NCI-H345 (cell line): ENCODE measurements at places on chromosomes 5 and 9.

- DNase-seq, result no peak
Measured at GRCh38 chr5:158126442-158127405, 267.8 kb upstream of the CLINT1 start.

DNA sequence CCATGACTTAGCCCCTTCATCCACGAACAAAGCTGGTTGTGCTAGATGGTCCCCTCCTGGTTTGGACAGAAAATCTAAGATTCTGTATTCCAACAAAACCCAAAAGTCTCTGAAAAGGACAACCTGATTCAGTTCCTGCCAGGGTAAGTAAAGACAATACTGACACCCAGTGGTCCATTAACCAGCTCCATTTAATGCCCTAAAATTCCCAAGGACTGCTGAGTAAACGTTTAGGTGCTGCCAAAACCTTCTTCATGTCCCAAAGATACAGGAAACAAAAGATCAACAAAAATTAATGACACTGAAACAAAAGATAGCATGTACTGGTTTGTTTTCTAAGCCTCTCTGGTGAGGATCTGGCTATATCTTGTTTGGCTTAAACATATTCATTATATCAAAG is 25.3 kb upstream of the PPP1R2B start:
- DNase-seq, result peak; percentile 15

DNA sequence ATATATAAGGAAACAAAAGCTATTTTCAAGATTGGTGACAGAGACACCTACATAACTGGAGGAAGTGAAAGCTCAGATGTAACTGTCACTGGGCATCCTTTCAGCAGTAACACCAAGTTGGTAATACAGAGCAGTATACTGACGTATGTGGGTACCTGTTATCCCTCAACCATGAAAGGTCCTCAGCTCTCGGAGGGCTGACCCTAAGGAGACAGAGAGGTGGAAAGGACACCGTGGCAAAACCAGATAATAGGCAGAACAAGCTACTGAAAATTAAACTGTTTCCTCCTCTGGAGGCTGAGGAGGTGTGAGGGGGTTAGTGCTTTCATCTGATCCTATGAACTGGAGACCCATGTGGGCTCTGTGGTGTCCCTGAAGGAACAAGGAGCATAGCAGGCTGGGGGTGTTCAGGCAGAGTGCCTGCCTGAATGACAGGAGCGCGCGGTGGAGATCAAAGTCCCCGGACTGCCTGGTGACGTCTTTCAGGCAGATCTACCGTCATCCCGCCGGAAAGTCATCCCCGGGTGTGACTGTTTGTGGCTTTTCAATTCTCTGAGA is 130.2 kb upstream of the FSTL4 start:
- no peak for DNase-seq

DNA sequence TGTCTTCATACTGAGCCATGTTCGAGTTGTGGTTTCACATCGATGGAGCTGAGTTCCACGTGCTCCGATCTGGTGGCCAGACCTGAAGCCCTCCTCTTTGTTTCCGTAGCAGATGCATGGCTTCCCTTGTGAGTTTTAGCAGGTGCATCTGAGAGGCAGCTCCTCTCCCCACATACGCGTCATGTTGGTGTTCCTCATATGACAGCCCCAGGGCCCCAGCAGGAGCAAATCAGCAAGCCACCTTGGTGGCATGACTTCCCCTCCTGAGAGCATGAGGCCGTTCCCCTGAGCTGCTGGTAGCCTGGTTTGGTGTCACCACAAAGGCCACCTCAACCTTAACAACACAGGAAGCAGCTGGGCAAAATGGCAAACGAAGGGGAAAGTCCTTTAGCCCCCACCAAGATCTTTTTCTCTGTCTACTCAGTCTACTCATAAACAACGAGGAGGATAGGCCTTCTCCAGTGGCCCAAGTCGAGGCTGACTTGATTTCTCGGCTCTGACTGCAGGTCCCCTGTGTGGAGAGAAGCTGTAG is 5.9 kb downstream of the CYFIP2 start:
- DNase-seq, result no peak

GRCh38 chr9:36116593-36116992 is 19.9 kb upstream of the GLIPR2 start:
- DNase-seq, result no peak

GRCh38 chr5:175460126-175460525 is 16.1 kb upstream of the DRD1 start:
- peak; percentile 46 for DNase-seq

DNA sequence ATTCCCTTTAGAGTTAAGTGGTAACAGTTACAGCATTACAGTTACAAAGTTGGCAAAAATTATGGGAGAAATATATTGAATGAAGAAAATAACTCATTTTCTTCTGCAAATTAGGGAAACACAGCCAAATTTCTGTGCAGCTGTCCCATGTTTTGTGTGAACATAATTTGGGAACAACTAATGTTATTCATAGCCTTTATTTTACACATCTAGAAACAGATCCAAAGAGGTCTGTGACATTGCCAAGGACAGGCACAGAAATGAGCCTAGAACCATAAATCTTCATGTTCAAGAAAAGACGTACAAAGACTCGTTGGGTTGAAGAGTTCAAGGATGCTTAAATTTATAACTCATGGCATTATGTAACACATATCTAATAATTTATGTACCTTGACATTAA is 114.1 kb upstream of the TXNDC8 start:
- no peak for DNase-seq

GRCh38 chr9:12698266-12698665 is 5.1 kb downstream of the TYRP1 start:
- DNase-seq, result no peak

- DNase-seq, result no peak
Measured at GRCh38 chr9:132049900-132050299, 29.8 kb downstream of the MED27 start.

- no peak for DNase-seq
Measured at GRCh38 chr5:51685419-51685818, 302.2 kb downstream of the ISL1 start.

DNA sequence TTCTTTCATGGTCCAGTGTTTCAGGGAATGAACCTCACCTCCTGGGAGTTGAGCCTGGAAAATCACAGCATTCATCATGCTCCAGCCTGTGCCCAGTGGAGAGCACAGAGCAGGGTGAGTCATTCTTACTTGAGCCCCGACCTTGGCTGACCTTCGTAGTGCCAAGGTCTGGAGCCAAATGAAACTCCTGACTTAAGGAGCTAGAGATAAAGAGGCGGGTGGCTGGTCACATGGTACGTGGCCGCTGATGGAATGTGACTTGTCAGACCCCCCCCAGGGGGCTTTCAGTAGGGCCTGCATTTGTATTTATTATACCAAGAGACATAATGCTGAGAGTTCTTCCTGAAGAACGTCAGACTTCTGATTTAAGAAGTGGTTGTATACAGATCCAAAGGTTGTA is 15.0 kb upstream of the PIP5K1B start:
- DNase-seq, result no peak

- no peak for DNase-seq
Measured at GRCh38 chr9:5195463-5195862, 10.0 kb upstream of the INSL6 start.

DNA sequence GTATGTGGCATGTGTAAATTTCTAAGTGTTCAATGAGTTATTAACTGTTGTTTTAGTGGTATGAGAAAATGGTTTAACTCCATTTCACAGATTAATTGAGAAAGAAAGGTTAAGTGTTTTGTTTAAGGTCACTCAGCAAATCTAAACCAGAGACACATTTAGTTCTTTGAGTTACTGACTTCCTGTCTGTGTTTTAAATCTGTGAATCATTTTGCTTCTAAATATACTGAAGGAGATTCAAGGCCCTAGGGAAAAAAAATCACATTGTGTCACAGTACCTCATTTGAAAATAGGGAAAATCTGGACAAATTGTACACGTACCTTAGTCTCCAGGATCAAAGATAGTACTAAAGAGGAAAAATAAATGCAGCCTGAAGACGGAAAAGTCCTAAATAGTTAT is 368.2 kb downstream of the TMEM161B start:
- no peak for DNase-seq

DNA sequence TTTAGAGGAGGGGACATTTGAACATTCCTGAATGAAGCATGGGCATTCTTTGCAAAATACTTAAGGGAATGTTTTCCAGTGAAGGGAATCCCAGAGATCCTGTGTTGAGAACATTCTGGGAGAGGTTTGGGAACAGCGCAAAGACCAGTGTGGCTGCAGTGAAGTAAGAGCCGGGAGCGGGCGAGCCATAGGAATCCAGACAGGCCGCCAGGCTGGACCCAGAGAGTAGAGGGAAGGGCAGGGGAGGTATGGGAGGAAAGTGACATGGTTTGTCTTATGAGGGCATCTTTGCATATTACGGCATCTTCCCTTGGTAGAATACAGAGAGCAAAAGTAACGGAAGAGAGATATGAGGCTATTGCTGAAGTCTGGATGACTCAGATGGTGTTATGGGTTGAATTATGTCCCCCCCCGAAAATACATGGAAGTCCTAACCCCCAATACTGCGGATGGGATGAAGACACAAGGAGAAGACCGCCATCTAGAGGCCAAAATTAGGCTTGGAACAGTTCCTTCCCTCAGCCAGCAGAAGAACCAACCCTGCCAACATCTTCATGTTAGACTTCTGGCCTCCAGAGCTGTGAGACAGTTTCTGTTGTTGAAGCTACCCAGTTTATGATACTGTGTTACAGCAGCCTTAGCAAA is 268.2 kb downstream of the MAST4 start:
- DNase-seq, result no peak

DNA sequence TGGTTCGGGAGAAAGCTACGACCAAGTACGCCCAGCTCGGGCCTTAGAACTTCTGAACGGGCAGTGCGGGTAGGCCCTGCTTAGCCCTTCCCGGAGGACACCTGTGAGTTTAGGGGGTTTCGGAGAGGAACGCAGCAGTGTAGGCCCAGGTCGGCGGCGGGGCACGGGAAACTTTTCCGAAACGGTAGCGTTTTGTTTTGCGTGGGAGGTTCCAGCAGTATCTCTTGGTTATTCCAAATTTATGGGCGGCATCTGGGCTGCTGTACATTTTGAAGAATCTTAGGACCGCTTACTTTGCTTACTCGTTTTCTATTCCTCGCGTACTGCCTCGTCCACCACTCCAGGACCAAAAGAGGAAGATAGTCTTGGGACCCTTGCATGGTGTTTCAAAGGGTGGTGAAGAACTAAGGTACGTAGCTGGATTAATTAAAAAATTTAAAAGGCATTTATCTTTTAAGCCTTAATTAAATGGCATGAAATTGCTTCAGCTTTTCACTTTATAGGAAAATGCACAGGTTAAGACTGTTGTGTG is 492 bp downstream of the TENT2 start:
- no peak for DNase-seq

DNA sequence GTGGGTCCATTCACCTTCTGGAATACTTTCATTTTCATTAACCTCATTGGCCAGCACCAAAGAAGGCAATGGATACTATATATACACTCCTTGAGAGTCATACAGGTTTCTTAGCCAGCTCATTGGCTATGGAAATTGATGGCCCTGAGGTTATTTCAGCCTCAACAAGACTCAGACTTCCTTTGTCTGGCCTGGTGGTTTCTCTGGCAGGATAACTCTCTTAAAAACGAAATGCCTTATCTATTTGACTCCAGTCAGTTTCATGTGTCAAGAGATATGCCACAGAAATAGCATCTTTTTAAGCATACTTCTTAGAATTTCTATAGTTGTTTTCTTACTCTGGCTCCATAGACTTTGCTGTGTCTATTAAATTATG is 28.9 kb downstream of the CDH9 start:
- no peak for DNase-seq

DNA sequence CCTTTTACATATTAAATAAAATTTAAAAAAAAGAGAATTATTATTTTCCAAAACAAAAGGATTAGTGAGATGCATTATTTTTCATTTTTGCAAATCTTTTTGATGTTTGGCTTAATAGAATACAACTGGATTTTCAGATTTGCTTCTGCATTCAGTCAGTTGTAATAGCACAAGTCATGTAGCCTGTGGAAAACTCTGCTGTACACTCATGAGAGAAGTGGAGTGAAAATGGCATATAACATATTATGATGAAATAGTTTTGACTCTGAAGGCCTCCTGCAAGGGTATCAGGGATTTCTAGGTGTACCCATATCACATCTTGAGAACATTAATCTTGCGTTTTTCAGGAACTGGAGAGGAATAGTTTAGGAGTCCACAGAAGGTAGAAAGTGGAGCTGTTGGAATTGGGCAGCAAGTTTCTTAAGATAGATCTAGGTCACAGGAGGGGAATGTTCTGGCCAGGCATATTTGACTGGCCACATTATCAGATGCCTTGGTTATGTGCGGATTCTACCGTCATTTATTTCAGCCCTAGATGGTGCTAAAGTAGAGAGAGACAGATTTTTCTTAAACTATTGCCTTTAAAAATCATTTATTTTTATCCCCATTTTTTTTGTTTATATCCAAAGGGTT is 16.4 kb downstream of the LNPEP start:
- no peak for DNase-seq

- no peak for DNase-seq
Measured at GRCh38 chr9:105216440-105217178, 27.8 kb upstream of the SLC44A1 start.

GRCh38 chr5:67437905-67438845 is 241.6 kb upstream of the CD180 start:
- DNase-seq, result no peak

DNA sequence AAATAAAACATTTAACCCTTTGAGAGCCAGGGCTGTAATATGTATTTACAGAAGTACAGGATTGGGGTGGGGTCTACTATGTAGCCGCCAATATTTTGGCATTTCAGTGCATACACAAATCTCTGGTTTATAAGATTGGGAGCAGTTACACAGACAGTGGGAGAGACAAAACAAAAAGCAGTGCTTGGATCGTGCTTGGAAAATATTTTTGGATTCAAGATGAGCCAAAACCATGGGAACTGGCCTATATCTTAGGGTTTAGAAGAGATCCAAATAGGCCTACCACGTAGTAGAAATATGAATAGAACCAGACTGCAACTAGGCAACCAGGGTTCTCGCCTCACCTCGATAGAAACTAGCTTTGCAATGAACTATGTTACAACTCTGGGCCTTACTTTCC is 169.6 kb downstream of the SLC12A2 start:
- no peak for DNase-seq

- no peak for DNase-seq
Measured at GRCh38 chr5:69078921-69079540, 14.8 kb upstream of the SLC30A5 start.

DNA sequence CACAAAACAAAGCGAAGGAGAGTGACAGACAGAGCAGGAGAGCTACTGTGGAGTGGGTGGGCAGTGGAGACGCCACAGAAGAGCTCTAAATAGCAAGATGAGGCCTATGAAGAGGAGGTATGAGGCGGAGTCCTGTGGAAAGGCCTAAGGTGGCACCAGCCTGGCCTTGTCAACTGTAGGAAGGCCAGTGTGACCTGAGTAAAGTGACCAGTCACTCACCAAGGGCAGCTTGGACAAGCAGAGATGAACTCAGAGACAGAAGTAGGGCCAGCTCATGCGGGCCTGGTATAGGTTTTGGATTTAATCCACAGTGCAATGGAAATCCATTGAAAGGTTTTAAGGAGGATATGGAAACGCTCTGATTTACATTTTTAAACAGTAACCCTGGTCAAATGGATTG is 23.8 kb upstream of the SH3RF2 start:
- no peak for DNase-seq
